Ovary (tissue), 10 donors: ENCODE measurements at places on chromosomes 2 and 18. TPM values are rescaled to one million over a fixed set of nuclear protein-coding genes. Genes with fewer than 3 reads are reported as not detected.

DNA sequence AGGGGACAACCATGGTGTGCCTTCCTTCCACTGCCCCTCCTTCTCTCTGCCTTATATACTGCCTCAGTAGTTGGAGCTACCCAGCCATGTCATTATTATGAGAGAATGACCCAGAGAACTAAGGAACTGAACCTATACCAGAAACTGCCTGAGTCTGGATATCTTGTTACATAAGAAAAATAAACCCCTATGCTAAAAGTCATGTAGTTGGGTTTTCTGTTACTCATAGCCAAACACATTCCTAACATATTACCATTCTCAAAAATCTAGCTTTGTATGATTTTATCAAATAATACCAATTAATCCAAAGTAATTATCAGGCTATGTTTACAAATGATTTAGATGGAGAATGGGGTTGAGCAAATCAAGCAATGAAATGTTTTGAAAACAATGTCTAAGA lies 15.0 kb upstream of the KLF7 start:
- no peak for DNase-seq

GRCh38 chr2:109102588-109103233 lies 26.3 kb upstream of the SH3RF3 start:
- DNase-seq: no peak

- no peak for DNase-seq
Observed at GRCh38 chr2:38080346-38080745, 4.4 kb upstream of the CYP1B1 start.

DNA sequence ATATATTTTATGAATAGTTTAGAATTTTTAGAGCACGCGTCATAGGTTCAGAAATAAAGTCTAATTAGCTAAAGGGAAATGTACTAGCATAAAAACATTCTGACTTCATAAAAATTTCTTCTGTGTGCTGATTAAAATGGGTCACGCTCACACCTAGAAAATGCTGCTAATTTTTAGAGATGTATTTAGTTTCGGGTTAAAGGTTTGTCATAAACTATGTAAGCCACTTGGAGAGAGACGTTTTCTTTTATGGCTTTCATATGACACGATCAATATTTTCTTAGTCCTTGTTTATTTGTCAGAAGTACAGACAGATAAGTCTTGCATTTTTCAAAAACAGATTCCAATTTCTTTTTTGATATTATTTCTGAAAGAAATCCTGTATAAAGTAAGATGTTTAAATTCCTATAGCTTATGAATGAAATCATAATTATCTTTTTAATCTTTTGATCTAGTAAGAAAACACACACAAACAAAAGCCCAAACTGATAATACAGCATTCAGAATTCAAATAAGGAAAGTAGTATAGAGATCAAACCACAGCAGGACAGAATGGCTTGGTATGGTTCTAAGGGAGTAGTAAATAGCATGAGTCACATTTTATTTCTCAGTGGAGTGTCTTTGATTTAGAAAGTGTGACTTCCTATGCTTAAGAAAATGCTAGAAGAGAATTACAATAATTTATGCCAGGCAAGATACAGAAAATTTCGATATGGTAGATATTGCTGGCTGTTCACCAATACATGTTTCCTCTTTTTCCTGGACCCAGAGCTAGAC lies 236.6 kb downstream of the GPD2 start:
- no peak for DNase-seq

Gene SCYGR4
- not detected for total RNA-seq
